IPS DF 6.9 (cell line): ENCODE measurements at places on chromosomes 6 and 20.

GRCh38 chr6:98653179-98653578 lies 181.2 kb upstream of the POU3F2 start:
- DNase-seq, result no peak

DNA sequence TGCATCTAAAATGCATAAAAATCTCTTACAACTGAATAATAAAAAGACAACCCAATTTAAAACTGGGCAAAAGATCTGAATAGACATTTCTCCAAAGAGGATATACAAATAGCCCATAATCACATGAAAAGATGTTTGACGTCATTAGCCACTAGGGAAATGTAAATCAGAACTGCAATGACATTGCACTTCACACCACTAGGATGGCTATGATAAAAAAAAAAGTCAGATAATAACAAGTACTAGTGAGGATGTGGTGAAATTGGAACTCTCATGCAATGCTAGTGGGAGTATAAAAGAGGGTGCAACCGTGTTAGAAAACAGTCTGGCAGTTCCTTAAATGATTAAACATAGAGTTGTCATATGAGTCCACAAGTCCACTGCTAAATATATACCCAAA lies 24.3 kb upstream of the TBX18 start:
- DNase-seq, result no peak

- DNase-seq, result no peak
Observed at GRCh38 chr20:33656010-33656782, 5.9 kb upstream of the C20orf144 start.

- DNase-seq, result no peak
Observed at GRCh38 chr6:132016396-132016795, 65.2 kb upstream of the CCN2 start.

DNA sequence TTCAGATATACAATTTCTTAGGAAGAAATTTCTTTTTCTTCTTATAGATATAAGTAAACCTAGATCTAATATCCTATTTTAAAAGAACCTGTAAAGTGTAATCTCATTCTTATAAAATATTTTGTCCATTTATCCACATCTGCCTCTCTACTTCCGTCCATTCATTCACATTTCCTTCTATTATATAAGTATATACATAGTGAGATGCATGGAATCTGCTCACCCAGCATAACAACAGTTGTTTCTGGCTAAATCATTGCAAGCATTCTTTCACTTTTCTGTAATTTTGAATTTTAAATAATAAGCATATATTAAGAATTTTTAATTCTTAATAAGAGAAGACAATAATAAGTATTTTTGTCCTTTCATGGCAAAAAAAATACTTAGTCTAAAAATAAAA lies 45.4 kb downstream of the CEP162 start:
- no peak for DNase-seq

DNA sequence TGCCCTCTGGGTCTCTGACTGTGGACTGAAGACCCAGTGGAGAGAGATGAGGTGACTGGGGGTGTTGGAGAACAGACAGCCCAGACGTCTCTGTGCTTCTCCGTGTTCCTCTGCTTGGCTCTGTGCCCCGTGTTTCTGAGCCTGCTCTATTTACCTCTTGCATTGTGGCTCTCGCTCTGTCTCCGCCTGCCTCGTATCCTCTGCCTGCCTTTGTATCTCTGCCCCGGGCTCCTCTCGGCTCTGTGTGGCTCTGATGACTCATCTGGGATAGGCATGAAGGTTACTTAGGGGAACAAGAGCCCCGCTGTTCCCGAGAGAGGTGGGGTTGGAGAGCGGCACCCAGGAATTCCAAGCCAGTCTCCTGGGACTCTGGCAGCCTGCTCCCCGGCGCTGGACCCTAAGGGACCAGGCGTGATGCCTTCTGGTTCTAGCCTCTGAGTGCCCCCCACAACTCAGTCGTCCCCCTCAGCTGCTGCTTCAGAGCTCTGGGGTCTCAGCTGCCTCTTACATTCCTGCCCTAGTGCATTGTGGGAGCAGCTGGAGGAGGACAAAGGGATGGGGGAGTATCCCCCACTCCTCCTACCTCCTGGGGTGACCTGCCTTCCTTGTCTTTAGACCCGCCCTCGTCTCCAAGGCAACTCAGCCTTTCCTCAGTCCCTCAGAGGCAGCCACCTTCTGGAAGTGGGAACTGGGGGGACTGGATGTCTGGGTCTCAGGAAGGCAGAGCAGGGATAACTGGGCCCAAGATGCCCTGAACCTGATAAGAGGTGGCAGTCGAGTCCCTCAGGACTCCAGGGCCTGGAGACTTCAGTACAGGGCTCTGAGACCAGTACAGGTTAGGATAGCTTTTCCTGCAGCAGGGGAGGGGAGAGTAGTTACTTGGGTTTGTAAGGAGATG lies 1.9 kb downstream of the DDR1 start:
- DNase-seq, result no peak

GRCh38 chr20:51255417-51255816 lies 232.5 kb upstream of the KCNG1 start:
- DNase-seq, result no peak

DNA sequence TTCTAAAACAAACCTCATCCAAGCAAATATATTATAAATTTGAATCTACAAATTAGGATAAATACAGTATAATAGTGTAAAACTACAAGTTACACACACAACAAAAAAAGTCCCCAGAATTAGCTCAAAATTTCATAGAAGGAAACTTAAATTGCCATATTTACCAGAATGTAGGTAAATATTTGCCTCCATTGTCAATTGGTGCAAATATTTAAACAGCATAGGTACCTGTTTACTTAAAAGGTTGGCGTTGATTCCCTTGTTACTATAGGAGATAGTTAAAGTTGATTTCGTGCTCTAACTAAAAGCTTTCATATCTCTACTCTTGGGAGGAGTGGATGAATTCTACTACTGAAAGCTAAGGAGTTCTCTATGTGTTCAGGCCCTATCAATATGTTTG lies 111.6 kb upstream of the TENT5A start:
- no peak for DNase-seq

DNA sequence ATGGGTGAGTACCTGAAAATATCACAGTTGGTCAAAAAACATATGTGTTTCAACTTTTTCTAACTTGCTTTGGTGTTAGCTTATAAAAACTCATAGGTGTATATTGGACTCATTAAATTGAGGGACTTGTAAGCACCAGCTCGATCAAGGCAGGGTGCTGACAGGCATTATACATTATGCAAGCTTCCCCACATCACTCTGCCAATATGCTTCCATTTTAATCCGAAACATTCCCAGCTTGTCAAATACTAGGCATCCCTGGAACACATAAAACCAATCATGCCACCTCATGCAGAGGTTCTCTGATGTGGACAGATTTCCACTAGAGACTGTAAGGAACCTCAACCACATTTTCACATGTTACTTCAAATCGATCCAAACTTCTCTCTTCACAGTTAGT lies 187.3 kb upstream of the NT5E start:
- DNase-seq, result no peak
